ENCODE measurements at places on chromosomes 11 and 22.

DNA sequence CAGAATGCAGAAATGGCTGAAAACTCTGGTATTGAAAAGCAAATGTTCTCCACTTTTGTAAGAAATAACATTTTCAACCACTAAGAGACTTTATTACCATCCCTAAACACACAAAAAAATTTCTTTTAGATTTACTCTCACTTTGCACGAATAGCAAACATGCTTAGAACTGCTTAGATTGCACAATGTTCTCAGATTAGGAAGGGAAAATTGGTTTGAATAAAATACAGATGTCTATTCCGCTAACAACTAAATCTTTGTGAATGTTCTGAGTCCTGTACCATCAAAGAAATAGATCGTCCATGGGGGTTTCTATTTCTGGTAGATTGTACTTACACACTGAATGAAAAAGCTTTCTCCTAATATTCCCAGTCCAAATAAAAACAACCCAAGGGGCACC is 40.1 kb downstream of the BDNF start:
- no peak for DNase-seq

GRCh38 chr11:44746894-44747293 is 20.1 kb downstream of the TSPAN18 start:
- no peak for DNase-seq

DNA sequence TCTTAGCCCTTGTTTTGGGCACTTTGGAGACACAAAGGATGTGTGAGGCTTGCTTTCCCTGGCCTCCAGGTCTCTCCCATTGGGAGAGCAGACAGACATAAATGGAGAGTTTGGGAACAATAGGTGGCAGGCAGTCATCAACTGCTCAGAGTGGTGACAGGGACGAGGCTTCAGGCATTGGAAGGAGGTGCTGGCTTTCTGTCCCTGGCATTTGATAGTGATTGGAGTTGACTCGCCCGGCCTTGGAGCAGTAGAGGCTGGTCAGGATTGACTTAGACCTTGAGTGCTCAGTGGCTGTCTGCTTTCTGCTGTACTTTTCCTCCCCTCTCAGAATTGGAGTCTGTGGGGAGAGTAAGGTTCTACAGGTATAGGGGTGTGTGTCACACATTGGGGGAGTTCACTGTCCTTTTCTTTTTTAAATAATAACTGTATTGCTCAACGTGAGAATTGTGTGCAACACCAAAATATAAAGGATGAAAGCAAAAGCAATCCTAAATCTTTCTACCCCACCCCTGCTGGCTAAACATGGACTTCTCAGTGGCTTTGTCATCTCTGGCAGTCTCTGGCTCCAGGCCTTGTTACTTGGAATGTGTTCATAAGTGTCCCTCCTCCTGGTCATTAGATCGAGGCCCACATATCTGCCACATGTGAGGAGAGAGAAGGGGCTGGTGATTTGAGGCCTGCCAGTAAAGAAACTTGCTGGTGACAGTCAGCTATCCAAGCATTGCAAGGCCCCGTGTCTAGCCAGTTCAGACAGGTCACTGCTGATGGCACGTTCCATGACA is 21.1 kb downstream of the SHISA8 start:
- no peak for DNase-seq

DNA sequence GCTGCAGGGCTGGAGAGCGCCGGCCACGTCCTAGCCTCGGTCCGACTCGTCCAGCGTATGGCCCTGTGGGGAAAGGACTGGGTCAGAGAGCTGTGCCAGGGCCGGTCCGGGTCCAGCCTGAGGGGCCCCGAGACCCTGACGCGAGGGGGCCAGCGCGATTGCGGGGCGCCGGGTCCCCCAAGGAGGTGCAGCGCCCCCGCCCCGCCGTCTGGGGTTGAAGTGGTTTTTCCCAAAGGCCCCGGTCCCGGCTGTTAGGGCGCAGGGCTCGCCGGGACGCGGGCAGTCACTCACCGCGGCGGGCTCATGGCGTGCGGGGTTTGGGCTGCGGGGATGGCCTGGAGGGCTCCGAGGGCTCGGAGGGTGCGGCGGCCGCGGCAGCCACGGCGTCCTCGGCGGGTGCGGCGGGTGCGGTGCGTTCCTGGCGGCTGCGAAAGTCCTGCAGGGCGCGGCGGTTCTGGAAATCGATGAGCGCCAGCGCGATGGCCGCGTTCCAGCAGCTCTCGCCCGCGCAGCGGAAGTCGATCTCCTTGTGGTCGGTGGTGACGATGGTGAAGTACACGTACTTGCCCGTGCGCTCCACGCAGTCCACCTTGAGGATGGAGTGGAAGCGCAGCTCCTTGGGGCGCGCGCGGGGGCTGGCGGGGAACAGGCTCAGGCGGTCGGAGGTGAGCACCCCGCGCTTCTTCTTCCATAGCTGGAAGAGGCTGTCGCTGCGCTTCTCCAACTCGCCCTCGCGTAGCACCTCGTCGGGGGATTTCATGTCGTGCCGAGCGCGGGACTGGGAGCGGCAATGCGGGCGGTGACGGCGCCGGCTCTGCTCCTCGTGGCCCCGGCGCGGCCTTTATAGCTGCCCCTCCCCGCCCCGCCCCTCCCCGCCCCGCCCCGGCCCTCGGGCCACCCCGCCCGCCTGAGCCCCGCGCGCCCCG is at the start of gene PHLDA2:
Gene PHLDA2, minus strand, starts transcription at position 816 of the 926 bp plus-strand sequence. Its CDS starts 56 bp downstream, at position 760.
- DNase-seq: peak; percentile 45

- no peak for DNase-seq
These were observed 1.8 kb upstream of the KRTAP5-4 start for GRCh38 chr11:1623716-1624115.

DNA sequence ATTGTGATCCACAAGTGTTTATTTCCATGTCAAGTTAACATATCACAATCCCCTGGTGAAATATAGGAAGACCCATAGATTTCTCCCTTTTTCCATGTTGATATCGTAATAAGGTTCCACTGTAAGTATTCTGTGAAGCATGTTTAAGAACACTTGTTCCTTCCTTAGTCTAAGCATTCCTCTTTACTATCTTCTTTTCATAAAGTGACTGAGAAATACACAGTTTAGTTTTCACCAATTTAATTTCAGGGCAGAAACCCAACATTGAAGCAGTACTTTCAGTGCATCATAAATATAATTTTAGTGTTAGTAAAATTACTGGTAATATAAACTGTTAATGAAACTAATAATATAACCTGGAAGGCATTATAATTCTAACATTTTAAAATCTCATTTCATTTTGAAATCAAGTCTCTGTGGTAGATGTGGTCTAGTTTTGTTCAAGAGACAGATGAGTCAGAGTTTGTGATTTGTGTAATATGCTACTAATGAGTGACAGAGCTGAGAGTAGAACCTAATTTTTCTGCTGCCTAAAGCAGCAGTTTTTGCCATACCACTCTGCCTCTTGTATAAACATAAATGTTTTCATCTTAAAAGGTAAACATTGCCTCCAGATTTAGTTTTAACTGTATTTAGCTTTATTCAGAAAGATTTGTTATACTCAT is 79.4 kb downstream of the ATM start:
- DNase-seq: no peak

DNA sequence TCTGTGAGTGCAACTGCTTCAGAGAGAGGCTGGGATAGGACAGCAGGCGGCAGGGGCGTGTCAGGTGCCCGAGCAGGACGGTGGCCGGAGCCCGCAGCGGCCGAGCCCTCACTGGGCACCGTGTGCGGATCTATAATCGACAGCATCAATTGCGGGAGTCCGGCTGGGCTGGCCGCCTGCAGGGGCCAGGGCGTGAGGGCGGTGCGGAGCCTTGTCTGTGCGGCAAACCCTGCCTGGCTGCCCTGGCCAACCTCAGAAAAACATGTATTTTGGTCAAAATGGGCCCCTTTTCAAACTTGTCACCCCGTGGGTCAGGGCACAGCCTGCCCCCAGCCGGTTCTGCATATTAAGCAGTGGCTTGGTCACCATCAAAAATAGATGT is 91.3 kb upstream of the KCNQ1OT1 start:
- peak; percentile 2 for DNase-seq

GRCh38 chr22:39279170-39279850 is 34.5 kb upstream of the PDGFB start:
- DNase-seq: no peak

GRCh38 chr22:24440718-24441405 is 13.5 kb downstream of the ADORA2A start:
- DNase-seq: no peak

GRCh38 chr11:59102259-59102765 is 4.7 kb upstream of the FAM111B start:
- DNase-seq: peak; percentile 22

- no peak for DNase-seq
These were observed 149.1 kb downstream of the MAML2 start for GRCh38 chr11:96193745-96194443.

GRCh38 chr11:124627546-124627945 is 4.9 kb downstream of the TBRG1 start:
- DNase-seq: no peak

DNA sequence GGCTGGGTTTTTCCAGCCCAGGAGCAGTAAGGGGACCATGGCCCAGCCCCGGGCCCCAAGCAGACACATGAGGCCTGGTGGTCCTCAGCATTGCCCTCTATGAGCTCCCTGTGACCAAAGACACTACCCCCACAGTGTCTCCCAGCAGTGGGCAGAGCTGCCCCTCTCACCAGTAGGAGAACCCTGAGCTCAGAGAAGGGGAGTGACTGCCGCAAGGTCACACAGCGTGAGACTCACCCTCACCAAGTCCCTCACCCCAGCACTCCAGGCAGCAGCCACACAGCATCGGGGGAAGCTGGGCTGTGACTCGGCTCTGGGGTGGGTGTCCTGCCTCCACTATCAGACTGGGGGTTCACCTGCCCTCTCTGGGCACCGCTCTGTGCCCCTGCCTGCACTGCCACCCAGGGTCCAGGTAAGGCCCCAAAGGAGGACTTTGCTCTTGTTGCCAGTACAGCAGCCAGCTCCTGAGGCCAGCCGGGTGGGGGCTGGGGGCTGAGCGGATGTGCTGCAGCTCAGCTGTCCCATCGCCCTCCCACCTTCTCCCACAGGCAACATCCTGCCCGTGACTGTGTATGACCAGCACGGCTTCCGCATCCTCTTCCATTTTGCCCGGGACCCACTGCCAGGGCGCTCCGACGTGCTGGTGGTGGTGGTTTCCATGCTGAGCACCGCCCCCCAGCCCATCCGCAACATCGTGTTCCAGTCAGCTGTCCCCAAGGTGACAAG is 7.9 kb upstream of the SH3BP1 start:
- peak; percentile 28 for DNase-seq

- DNase-seq: no peak
These were observed 2.0 kb downstream of the OVOL1 start for GRCh38 chr11:65788821-65789220.

DNA sequence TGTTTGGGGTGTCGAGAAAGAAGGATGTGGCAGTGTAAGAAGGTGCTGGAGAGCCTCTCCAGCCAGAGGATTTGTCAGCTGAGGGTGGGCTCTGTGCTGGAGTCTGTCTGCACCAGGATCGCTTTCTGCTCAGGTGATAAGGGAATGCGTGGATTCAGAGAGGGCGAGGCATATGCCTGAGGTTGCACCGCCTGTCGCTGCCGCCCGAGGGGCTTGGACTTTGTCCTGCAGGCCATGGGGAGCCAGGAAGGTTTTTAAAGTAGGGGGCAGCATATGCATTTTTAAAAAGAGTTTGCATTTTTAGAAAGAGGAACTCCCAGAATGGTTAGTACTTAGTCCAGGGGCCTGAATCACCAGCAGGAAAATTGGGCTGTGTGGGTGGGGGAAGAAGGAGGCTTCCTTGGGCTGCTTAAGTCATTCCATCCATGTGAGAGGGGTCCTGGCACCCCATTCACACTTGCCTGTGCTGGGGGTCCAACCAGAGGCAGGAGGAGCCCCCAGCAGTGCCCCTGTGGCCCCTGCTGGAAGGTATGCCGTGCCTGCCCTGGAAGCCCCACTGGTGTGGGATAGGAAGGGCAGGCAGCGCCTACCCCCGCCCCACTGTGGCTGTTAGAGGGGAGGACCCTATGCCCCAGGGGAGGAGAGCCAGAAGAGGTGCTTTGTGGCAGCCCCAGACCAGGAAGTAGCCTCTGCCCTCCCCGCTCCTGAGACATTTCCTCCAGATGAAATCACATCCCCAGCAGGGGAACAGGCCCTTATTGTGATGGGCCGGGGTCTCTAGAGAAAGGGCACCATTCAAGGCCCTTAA is 35.8 kb upstream of the MYRF start:
- DNase-seq: no peak

- DNase-seq: no peak
These were observed 40.4 kb downstream of the RRAS2 start for GRCh38 chr11:14318581-14318981.

- no peak for DNase-seq
These were observed 5.1 kb downstream of the CASTOR1 start for GRCh38 chr22:30284172-30284571.

DNA sequence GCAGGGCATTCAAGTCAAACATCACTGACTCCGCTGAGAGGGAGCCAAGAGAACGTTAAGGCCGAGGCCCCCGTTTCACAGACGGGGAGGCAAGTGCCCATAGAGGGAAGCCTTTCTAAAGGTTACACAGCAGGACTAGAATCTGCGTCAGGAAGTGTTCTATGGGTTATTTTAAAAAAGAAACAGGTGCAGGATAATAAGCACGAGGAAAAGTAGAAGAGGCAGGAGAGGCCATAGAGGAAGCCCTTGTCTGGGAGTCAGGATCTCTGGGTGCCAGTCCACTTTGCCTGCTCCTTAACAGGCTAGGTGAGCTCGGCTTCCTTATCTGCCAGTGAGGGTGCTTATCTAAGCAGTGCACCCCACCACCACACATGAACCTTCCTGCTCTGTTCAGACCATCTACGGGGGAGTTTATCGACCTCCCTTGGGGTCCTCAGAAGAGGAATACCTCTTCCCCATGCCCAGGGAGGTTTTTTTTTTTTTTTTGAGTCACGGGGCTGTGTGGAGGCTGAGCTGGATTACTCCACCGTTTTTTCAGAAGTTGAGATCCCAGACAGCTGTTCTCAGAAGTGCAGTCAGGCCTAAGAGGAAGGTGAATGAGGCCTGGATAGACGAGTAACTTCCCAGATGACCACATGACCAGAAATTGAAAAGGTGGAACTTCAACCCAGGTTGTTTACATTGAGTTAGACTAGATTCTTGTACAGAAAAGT is 1.2 kb upstream of the FCHSD2 start:
- peak; percentile 20 for DNase-seq

GRCh38 chr11:30481796-30482195 is 104.4 kb downstream of the MPPED2 start:
- no peak for DNase-seq

DNA sequence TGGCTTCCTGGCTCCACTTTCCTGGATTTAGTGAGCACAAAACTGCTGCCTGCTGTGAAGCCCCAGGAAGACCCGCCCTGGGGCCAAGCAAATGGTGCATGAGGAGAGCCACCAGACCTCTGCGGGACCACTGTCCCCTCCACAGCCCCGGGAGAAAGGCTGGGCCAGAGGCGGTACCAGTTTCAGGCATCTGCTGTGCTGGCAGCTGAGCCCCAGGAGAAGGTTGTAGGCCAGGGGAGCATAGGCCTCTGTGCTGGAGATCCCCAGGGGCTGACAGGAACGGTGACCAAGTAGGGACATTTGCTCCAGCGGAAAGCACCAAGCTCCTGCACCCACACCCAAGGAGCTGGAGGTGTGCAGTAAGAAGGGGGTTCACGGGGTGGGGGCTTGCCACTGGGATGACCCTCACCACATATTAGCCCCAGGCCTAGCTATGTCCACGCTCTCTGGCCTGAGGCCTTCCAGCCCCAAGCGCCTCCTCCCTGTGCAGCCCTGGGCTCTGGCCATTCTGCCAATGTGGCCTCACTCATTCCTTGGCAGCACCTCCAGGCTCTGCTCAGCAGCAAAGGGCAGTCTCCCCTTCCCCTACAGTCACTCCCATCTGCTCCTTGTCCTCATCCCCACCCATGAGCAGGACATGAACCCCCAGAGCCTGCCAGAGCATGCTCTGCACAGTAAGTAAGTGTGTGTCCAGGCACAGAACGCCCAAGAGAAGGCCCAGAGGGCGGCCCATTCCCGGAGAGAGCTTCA is 24.0 kb upstream of the COMT start:
- DNase-seq: no peak

GRCh38 chr22:44928711-44929358 is 81.0 kb downstream of the PHF21B start:
- no peak for DNase-seq

Measured in activated gamma-delta T cell treated with Interleukin-2 at 50 U/mL for 16 hours (primary cell).